H7 (cell line): ENCODE measurements at places on chromosomes 12 and 14.
A peak's percentile ranks its signal among the peaks of the same experiment; 100 is the strongest.

DNA sequence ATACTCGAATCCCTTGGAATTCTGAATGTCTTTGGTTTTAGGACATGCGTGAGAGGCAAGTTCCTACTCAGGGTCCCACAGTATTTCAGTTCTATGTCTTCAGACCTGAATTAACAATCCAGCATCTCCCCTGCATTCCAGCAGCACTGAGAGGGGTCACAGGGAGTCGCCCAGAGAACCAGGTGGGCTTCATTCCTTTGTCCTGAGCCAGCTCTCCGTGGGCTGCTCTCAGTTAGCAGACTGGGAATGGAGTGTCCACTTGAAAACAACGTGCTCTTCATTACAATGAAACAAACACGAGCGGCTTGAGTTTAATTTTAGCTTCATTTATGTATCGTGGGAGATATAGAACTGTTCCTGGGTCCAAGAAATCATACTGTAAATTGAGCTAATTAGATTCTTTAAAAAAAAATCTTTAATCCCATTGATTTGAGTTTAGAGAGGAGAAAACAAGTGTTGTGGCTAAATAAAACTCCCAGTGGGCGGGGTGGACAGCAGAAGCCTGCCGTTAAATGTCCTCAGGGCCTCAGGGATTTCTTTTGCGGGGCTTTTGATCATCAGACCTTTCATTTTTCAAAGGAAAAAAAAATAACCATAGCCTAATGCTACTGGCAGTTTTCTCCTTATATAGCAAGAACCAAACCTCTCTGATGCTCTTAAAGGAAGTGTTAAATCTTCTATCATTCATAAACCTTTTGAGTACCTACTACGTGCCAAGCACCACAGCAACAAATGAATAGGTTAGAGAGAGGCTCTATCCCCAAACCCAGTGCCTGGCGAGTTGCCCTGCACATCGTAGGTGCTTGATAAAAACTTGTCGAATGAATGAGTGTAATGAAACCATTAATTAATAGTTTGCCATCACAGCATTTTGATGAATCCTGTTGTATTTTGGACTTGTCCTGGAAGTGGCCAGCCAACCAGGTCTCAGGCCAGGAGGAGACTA is 140.4 kb downstream of the CHST11 start:
- DNase-seq = no peak

GRCh38 chr12:3055704-3056467 is 21.3 kb upstream of the TSPAN9 start:
- DNase-seq = peak; percentile 70

GRCh38 chr14:101808894-101809670 is 47.6 kb downstream of the PPP2R5C start:
- DNase-seq = no peak

DNA sequence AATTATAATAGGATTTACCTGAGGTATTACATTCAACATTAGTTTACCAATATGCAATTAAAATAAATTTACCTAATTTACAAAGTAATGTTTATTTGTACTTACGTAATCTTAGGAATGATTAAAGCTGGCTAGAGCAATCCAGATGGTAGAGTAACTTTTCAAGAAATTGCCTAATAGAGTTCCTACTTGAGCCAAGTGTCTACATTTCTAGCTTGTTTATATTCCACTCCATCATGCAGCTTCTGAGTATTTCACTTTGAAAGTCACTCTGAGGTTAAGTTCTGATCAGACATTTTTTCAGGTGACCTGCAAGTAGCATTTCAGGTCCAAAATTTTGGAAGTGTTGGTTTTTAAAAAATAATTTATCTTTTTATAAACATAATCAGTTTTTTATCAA is 1080.7 kb downstream of the TRHDE start:
- DNase-seq = no peak
